ENCODE measurements at places on chromosomes 12 and 14.

DNA sequence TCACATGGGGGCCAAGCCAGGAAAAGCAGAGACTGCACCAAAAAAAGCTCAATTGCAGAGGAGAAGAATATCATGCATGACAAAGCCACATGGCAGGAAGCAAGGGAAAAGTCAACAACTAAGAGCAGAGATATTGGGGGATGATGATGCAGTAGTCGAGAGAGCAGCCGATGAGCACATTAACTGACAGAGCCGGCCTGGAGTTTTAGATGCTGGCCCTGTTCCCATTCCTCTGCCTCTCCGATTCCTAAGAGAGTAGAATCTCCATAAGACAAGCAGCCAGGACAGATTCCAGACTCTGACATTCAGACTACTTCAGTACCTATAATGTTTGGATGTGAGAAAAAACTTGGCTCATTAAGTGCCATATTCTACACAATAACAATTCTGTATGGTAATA, 155.9 kb downstream of the KCNH5 start:
- no peak for DNase-seq

DNA sequence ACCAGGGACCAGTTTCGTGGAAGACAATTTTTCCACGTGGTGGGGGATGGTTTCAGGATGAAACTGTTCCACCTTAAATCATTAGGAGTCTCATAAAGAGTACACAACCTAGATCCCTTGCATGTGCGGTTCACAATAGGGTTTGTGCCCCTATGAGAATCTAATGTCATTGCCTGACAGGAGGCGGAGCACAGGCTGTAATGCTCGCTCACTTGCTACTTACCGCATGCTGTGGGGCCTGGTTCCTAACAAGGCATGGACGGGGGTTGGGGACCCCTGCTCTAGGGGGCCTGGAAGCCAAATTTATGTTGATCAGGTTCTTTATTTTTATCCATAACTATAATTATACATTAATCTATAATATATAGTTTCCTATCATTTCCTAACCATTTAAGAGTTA, 315.3 kb downstream of the MED13L start:
- DNase-seq = no peak

- no peak for DNase-seq
Measured at GRCh38 chr14:80658155-80658554, 283.4 kb downstream of the CEP128 start.

DNA sequence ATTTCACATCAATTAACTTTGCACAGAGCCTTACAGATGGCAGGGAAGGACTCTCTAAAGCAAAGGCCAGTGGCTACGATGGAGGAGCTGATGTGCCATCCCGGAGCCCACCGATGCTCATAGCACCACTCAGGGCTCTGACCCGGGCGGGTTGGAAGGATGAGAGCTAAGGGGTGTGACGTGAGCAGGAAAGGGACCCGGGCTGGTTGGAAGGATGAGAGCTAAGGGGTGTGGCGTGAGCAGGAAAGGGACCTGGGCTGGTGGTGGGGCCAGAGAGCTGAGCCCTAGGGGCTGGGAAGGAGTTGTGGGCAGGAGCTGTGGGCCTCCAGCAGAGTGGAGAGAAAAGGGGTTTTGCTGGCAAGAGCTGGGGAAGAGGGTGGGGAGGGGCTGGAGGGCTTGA, 3.8 kb upstream of the FBRSL1 start:
- no peak for DNase-seq

DNA sequence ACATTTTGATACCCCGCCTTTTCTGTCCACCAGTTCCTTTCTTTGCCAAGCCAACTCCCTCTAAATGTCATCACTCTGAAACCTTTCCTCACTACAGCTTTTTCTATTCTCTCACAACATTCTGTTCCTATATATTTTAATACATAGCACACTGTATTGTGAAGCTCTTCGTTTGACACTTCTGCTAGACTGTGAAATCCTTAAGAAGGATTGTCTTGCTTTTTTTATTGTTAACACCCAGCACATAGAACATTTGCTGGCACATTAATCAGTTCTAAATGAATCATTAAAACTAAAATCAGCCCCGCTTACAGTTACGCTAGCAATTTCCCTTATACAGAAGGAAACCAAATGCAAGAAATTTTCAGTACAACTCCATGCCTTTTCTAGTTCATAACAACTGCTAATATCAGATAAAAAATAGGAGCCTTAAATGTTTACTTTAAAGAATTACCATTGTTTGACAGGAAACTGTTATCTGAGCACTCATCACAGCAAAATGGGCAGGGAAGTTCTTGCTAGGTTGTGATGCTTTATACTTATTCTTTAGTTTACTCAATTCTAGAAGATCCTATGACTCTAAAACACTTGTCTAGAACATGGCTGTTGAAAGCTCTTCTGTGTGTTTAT, 93.5 kb downstream of the PPP1R12A start:
- DNase-seq = no peak

DNA sequence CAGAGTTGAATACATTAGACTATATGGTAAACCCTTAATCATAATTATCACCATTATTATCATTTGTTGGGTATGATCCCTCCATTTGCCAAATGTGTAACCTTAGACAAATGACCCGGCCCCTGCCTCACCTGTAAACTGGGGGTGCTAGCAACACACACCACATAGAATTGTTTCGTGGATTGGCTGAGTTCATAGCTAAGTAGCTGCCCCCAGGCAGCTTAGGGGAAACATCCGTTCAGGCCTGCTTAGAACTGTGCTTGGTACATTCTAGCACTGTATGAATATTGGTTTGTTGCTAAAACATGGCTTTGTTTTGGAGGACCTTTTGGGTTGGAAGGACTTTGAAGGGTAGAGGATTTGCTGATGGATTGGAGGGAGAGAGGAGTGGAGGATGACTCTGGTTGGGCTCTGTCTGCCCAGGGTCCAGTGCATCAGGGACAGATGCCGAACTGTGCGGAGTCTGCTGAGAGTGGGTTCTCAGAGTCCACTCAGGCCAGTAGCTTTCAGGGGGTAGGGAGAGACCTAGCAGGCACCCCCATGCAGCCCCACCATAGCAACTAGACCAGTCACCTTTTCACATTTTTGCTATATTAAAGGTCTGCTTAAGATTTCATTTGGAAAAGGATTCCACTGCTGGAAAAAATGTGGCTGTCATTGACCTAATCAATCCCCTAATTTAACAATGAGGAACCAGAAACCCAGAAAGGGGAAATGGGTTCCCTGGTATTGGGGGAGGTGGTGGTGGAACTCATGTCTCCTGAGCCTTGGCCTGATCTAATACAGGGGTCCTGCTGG, 2.2 kb downstream of the RIN3 start:
- DNase-seq = no peak

- DNase-seq = no peak
Measured at GRCh38 chr14:77378701-77379100, 1.5 kb downstream of the SAMD15 start.

DNA sequence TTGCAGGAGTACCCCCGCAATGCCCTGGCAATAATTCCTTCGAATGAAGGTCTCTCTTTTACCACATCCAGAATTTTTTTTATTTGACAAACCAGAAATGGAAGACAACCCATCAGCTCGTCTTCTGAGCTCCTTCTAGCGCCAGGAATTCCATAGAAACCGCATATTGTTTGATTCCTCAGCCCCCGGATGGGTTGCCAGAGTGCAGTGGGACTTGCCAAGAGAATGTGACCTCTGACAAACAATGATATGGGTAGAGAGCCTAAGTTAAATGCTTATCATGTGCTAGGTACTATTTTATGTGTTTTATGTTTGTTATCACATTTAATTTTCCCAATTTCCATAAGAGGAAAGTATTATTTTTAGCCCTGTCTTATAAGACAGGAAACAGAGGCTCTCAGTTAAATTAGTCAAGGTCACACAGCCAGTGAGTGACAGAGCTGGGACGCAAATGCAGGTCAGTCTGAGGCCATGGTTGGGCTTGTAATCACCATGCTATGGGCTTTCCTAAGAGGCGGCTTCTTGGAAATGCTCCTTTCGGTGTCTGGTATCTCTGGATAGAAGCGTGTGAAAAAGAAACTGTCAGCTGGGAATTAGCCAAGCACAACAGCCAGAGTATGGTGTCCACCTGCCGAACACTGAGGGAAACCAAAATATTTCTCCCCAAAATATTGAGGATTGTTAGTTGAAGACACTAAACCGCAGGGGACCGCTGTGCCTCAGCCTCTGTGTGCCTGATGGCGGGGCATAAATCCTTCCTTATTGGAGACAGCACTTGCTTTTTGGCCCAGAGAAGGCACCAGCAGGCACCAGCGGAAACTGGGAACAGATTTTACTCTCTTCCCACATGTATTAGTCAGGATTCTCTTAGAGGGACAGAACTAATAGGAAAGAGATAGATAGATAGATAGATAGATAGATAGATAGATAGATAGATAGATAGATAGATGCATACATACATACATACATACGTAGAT, 29.4 kb upstream of the ETFBKMT start:
- DNase-seq = no peak

- no peak for DNase-seq
Measured at GRCh38 chr12:12190087-12190809, 76.6 kb downstream of the LRP6 start.

GRCh38 chr12:78684419-78684818, 180.2 kb upstream of the SYT1 start:
- DNase-seq = no peak

DNA sequence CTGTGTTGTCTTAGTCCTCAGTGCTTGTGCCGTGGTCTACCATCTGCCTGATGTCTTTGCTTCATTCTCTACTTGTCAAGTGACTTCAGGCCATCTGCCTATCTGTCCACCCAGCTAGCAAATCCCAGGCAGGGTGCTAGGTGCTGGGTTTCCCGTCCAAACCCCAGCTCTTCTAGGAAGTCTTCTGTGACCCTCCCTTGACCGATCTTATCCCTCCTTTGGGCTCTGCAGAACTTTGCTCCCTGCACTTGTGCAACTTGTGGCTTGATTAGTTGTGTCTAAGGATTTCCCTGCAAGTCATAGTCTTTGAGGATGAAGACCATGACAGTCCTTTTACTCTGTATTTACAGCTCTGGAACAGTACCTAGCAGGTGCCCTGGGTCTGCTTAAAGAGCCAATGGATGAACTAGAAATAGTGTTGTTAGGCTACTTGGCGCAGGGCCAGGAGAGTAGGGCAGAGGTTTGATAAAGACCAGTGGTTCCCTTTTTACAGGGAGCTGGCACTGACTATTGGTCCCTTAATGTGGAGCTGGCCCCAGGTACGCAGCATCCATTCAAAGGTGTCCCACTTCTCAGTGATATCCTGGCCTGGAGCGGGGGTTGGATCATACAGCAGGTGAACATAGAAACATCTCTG, 60.1 kb downstream of the ADCK1 start:
- DNase-seq = no peak

GRCh38 chr14:74008843-74009499, 10.1 kb downstream of the ENTPD5 start:
- no peak for DNase-seq

DNA sequence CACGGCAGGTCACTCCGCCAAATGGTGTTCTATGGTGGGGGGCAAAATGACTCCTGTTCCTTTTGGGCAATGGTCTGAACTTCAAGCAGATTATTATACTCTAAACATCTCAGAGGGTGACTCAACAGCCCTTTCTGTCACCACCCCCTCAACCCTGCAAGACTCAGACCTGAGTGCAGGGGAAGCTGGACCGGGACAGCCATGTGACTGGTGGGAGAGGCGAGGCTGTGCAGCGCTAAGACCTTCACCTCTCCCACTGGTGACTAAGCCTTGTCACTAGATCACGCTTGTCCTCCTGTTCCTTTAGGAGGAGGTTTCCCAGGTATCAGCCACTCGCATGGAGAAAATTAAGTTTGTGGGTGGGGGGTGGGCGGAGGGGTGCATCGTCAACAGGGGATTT, 67.1 kb upstream of the CCND2 start:
- DNase-seq = no peak

- no peak for DNase-seq
Measured at GRCh38 chr12:47863985-47864384, 40.8 kb downstream of the VDR start.

- no peak for DNase-seq
Measured at GRCh38 chr12:78120866-78121560, 290.3 kb downstream of the NAV3 start.

- DNase-seq = no peak
Measured at GRCh38 chr12:51200806-51201205, 17.1 kb downstream of the POU6F1 start.

DNA sequence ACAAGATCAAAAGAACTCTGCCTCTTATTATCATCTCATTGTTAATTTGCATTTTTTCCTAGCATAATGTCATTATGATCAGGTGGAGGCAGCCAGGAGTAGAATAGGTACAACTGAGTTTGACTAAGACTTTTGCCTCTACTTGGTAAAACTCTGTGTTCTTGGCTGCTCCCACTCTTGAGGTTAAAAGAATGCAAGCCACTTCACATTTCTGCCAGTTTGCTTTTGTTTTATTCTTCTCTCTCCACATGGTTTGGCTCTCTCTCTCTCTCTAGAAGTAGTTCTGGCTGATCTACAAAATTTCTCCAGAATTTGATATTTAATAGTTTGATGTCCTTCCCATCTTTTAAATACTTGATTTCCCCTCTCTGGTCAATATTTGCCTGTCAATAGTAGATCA, 170.7 kb upstream of the E2F7 start:
- DNase-seq = no peak

DNA sequence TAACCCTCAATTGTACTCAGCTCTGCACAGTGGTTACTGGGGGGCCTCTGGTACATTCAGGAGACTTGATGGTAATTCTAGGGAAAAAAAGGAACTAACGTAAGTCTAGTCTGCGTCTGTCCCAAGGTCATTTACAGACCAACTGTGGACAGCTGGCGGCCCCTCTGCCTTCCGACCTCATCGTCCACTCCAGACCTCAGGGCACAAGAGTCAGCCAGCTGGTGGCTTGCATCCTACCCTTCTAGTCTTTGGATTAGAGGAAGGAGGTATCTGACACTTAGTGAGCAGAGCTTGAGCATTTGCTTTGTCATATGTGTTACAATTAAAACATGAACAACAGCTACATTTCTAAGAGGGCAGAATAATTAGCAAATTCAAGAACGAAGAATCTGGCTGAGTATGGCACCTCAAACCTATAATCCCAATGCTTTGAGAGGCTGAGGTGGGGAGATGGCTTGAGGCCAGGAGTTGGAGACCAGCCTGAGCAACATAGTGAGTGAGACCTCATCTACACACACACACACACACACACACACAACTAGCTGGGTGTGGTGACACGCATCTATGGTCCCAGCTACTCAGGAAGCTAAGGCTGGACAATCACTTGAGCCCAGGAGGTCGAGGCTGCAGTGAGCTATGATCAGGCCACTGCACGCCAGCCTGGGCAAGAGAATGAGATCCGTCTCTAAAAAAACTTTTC, 36.5 kb downstream of the SSH1 start:
- no peak for DNase-seq

DNA sequence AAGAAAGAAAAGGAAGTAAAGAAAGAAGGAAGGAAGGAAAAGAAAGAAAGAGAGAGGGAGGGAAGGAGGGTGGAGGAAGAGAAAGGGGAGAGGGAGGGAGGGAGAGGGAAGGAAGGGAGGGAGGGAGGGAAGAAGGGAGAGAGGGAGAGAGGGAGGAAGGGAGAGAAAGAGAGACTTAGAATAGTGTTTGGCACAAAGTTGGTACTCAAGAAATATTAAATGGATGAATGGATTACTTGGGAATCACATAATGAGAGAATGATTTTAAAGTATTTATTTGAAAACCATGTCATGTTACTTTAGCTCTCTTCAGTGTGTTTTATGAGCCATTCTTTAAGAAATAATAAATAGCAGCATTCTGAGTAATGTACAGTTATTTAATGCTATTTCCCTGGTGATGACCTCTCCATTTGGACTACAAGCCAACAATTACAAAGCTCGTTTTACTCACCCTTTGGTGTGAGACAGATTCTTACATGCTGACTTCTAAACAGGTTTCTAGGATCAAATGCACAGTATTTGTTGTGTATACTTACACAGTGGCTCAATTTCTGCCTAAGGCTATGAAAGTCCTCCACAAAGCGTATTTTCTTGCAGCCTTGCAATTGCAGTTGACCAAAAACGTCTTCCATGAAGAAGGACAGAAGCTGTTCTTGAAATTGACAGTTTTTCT, 861 bp downstream of the IL26 start:
- DNase-seq = no peak
